ENCODE measurements at places on chromosomes 4 and X.

DNA sequence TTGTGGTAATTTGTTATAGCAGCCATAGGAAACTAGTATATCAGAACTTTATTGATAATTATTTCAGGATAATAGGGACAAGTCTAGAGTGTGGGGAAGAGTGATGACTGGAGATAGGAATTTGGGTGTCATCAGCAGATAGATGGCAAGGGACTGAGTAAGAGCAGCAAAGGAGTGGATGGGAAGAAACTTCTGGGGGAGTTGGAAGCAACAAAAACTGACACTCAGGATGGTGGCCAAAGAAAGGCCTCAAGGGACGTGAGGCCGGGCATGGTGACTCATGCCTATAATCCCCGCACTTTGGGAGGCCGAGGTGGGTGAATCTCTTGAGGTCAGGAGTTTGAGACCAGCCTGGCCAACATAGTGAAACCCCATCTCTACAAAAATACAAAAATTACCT, 9.1 kb upstream of the SLC25A5 start:
- DNase-seq: no peak

DNA sequence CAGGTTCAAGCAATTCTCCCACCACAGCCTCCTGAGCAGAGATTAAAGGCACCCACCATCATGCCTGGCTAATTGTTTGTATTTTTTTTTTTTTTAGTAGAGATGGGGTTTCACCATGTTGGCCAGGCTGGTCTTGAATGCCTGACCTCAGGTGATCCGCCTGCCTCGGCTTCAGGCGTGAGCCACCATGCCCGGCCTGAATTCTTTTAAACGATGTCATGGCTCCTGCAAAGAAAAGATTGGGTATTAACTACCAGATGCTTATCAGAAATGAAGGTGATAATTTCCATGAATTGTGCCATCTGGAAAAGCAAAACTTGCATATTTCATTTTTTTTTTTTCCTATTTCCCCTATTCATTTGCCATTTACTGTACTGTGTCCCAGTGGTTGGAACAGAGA, 195.7 kb upstream of the IGFBP7 start:
- no peak for DNase-seq

GRCh38 chrX:2516623-2517022, 15.8 kb upstream of the DHRSX start:
- DNase-seq: no peak

DNA sequence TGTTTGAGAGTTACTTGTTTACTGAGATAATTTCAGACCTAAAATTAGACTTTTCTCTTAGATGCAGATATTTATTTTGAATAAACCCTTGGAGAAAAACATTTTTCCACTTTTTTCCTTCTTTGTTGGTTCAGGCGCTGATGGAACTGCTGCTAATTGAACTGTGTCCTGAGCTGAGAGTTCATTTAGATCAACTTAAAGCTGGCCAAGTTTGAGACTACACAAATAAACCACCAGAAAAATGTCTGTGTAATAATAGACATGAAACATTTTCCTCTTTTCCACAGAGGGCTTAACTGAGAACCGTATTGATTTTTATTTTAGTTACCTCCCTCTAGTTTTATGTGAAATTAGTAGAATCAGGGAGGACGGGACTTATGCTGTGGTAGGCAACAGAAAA, 32.5 kb downstream of the LRP2BP start:
- no peak for DNase-seq

GRCh38 chrX:153771415-153772315, 7.6 kb downstream of the PLXNB3 start:
- DNase-seq: peak; percentile 8

GRCh38 chr4:98939438-98939837, 10.5 kb upstream of the EIF4E start:
- DNase-seq: no peak

GRCh38 chrX:111823128-111823527, 52.9 kb upstream of the TRPC5OS start:
- DNase-seq: no peak

DNA sequence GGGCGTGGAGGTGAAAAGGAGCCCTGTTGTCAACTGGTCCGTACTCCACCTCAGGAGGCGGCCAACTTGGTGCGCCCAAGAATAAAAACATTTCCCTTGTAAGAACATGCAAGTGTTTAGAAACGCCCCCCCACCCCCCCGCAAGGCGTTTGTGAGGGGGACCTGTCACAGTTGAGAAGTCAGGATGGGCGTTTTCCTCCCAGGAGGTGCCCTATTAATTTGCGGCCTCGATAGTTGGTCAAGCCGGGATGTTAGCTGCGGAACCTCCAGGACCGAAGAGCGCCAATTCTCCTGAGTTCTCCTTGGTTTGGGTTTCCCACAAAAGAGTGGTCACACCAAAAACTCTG, 651 bp upstream of the SAP30 start:
- peak; percentile 60 for DNase-seq

DNA sequence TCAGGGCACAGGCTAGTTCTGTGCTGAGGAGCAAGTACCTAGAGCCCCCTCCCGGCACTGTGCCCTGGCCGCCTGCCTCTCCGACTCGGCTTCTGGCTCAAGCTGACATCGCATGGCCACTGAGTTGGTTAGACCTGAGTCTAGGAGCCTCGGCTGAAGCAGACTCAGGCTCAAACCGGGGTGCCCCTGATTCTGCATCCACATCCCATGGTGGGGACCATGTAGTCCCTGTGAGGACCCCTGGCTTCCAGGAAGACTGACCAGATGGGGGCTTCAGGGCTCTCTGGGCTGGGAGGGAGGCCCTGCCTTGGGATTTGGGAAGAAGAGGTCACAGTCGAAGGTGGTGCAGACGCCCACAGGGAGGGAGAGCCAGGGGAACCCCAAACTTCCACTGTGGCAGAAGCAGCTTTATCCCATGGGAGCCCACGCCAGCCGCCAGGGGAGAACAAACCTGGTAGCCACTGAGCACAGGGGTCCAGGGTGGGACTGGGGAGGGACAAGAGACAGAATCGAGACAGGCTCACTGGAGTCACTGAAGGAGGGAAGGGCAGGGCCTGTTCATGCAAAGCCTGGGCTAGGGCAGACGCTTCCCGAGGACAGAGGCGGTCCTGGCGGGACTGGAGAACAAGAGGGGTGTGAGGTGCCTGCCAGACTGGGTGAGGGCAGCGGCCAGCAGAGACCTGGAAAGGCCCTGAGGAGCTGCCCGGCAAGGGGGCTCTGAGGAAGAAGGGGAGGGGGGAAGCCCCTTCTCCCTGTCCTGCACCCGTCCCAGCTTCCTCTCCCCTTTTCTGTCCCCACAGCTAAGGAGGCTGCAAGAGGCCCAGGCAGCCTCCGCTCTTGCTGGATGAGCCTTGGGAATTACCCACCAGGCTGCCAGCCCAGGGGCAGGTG, 1.1 kb downstream of the PDE6B start:
- DNase-seq: no peak

DNA sequence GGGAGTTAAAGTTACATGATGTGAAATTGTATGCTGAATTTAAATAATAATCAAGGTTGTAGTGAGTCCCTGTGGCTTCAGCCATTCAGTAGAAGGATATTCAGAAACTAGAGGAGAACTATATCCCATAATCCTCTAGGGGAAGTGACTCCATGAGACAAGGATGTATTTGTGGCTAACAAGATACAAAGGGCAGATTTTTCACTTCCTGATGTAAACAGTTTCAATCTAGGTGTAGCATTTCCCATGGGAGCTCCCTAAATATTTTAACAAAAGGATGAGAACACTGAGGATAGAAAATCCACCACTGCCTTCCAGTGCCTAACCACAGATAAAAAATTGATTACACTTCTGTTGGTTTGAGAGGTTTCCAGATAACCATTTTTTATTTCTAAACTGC, 435.4 kb upstream of the TENM3 start:
- DNase-seq: no peak

DNA sequence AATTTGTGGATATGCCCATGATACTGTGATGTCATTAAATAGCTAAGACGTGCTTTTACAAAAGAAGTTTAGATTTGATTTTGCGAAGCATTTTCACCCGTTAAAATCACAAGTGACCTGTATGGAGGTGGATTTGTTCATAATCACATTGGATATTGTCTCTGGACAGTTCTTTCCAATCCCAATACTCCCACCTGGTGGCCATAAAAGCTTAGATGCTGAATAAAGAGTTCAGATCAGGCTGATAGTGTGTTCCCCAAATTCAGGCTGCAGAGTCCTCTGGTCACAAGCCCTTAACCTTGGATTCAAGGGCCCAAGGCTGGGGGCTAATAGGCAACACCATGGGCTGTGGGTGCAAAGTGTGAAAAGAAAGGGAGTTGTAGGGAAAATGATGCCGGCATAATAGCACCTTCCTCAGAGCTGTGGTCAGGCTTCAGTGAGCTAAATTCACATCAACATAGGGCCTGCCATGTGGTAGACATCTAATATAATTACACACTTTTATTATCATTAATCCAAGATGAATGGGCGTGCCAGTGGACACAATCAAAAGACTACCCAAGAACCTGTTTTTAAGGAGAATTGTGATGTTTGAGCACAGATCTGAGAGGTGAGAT, 28.1 kb downstream of the SMIM43 start:
- DNase-seq: no peak

DNA sequence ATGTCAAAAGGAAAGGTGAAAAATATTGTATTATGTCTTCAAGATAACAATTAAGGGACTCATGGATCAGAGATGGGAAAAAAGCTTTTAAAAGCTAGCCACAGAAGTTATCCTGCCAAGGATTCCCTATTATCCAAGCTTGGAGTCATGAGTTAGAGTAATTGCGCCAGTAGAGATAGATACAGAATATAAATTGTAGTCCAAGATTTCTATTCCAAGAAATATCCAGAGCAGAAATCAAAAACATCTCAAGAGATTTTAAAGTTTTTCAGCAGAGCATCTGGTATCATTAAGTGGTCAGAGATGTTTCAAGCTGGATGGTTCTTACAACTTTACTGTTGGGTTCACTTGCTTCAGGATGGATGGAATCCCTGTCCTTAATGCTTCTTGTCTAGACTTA, 186.7 kb downstream of the PCDH18 start:
- no peak for DNase-seq

Measured in activated CD8-positive, alpha-beta memory T cell treated with anti-CD3 and anti-CD28 coated beads, Interleukin-2, amount 50 U/mL, for 4 hours (primary cell).